Osteoblast (primary cell): ENCODE measurements at places on chromosomes 2 and 18. TPM values are rescaled to one million over a fixed set of nuclear protein-coding genes. Genes with fewer than 3 reads are reported as not detected.

- DNase-seq: peak; percentile 27
Measured at GRCh38 chr2:3445891-3446290, 66.4 kb downstream of the TRAPPC12 start.

- DNase-seq: no peak
Measured at GRCh38 chr2:12501469-12502158, 215.1 kb upstream of the TRIB2 start.

- DNase-seq: no peak
Measured at GRCh38 chr2:96241227-96241626, 24.6 kb downstream of the TMEM127 start.

- DNase-seq: no peak
Measured at GRCh38 chr18:12420821-12421421, 13.2 kb downstream of the PRELID3A start.

DNA sequence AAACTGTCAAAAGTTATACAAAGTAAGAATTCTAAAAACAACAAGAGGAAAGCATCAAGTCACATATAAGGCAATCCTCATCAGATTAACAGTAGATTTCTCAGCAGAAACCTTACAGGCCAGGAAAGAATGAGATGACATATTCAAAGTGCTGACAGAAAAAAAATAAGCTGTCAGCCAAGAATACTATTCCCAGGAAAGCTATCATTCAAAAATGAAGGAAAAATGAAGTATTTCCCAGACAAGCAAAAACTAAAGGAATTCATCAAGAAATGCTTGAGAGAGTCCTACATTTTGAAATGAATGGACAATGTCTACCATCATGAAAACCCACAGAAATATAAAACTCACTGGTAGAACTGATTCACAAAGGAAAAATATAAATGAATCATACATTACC lies 268.9 kb upstream of the OSR1 start:
- DNase-seq: no peak

GRCh38 chr18:45657357-45658335 lies 42.4 kb downstream of the SLC14A2 start:
- peak; percentile 73 for DNase-seq

DNA sequence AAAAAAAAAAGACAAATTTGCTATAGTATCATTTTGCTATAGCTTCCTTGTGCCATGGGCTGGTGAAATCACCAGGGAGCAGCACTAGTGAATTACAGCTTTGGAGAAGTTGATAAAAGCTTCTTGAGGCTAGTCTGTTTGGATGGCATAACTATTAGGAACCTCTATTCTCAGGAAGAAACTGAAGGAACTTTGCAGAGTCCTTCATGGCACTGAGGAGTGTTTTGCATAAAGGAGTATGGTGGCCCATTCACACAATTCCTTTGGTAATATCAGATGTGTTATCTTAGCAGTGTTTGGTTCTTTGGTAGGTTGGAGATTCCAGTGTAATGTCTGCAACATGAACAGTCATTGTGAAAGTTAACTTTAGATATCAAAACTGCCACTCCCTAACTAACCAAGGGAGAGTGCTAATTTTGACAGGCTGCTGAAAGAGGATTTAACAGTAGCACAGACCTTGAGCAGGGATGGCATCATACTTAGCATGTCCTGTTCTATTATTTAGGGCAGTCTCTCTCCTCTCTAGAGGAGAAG lies 76.6 kb upstream of the ZFP36L2 start:
- DNase-seq: no peak

- no peak for DNase-seq
Measured at GRCh38 chr2:24052951-24053350, 3.4 kb downstream of the FKBP1B start.

DNA sequence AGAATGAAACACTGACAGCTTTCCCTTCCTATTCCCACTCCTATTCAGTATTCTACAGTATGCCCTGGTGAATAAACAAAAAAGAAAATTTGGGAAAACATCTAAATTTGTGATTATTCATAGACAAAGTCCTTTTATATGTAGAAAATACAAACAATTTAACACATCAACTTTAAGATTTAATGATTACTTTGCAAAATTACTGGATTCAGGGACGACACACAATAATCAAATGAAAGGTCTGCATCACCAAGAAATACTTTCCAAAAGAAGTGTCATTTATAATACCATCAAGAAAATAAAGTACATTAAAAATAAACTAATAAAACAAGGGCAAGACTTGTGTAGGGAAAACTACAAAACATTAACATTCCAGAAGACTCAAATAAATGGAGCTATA lies 199.8 kb downstream of the KCNJ3 start:
- DNase-seq: no peak

DNA sequence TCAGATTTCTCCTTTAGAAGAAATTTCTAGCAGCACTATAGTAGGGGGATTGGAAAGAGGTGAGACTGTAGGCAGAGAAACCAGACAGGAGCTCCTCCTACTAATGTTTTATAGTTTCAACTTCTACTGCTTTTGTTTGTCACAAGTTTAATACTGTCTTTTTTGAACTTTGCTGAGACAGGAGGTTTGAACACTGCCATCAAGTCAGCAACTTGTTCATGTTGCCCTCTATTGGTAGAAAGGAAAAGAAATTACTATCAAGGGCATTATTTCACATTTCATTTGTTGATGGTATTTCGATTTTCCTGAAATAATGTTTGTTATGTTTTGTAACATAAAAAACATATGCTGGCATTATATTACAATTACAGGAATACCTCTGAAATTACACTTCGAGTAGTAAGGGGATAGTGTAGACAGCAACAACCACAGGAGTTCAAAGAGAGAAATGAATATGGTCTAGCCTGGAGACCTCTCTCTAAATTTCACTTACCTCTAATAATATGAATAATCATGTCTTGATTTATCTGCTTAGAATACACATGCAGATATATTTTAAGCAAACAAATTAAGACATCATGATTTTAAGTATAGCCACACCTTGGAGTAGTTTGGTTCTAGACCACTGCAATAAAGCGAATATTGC lies 12.4 kb upstream of the CCDC88A start:
- DNase-seq: peak; percentile 52

GRCh38 chr2:88220718-88221117 lies 50.6 kb downstream of the THNSL2 start:
- DNase-seq: no peak

DNA sequence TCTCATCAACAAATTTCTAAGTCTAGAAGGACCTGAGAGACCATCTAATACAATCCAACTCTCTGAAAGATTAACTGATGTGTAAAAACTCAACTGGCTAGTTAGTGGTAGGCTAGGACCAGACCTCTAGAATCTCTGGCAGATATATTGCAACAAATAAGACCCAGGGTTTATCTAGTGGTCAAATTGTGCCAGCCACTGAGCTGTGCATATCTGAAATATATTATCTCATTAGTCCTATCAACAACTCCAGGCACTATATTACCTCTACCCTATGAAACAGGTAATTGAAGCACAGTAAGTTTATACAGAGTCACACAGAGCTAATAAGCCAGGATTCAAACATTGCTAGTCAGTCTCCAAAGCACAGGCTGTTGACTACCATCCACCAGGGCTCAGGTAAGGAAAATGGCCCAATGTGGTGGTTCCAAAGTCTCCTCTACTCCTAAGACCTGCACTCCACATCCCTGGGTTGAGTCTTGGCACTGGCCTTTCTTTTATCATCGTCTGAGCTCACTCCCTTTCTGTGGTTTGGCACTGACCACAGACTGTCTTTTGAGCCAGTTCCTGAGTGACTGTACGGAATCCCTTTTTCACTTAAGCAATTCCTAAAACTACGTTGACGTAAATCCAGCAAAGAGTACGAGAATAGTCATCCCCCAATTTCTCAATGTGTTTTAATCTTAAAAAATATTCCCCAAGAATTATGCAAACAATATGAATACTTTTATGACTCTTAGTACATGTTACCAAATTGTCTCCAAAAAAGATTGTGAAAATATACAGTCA lies 11.9 kb upstream of the PID1 start:
- DNase-seq: peak; percentile 55

GRCh38 chr18:49728542-49728941 lies 84.8 kb downstream of the ACAA2 start:
- DNase-seq: peak; percentile 64

DNA sequence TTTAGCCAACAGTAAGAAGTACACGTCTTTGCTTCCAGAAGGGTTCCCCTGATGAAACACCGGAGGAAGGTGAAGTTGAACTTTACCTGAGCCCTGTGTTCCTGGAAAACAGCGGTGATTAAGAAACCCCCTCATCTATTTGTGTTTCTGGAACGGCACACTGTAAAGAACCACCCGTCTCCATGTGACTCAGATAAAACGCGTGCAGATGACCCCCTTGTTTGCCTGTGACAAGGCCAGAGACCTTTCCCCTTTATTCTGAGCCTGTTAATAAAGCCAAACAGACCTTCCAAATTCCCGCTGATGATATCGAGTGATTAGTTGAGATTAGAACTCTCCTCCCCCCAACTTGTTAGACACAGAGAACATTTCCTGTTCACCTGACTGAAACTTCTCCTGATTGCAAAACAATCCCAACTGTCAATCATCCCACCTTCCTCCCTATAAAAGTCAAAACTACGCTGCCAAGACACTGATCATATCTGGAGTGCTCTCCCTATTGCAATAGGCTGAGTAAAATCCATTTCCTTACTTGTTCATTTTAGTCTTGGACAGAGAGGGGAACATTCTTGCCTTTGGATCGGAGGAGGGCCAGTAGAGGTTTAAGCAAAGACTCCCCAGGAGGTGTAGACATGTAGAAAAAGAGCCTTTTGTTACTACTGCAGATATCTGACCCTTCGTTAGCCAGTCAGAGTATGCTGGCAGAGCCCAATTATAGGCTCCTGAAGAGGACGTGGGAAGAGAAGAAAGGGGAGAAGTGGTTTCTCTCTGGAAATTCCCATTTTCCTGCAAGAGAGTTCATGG lies 914 bp upstream of the IWS1 start:
- peak; percentile 82 for DNase-seq

The NAT8 gene
- not detected in 2 replicates for total RNA-seq

The NDC80 gene
- total RNA-seq: 2.2 and 3.5 TPM in 2 replicates

The SP110 gene
- 15.3 and 15.9 TPM in 2 replicates for total RNA-seq

The TCF7L1 gene
- 2.5 and 2.7 TPM in 2 replicates for total RNA-seq

The EEF1B2 gene
- total RNA-seq: 442 and 563 TPM in 2 replicates

The CNDP1 gene
- not detected in 2 replicates for total RNA-seq

The KCNS3 gene
- total RNA-seq: 1.8 and 2.7 TPM in 2 replicates

The MREG gene
- total RNA-seq: 1.1 and 1.8 TPM in 2 replicates

The MARCO gene
- total RNA-seq: not detected in 2 replicates

The CYRIA gene
- total RNA-seq: 1.8 and 2.2 TPM in 2 replicates
